ENCODE measurements at places on chromosomes 7 and 10. TPM values are rescaled to one million over a fixed set of nuclear protein-coding genes. Genes with fewer than 3 reads are reported as not detected.

The LIPM gene
- not detected for total RNA-seq

DNA sequence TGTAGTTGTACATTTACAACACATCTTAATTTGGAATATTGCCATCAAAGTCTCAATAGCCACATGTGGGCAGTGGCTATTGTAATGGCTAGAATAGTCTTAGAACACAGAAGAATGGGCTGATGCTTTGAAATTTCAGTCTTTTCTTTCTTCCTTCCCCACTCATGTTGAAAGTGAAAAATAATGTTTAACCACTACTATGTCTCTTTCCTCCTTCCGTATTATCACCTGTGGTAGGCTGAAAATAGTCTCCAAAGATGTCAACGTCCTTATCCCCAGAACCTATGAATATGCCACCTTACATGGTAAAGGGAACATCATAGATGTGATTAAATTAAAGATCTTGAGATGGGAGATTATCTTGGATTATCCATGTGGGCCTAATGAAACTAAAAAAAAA is 154.0 kb downstream of the SUGCT start:
- H3K27me3 ChIP-seq: no peaks in the 10 kb centered on the region
- H3K4me1 ChIP-seq: no peaks in the 10 kb centered on the region
- H3K27ac ChIP-seq: no peak overlapping the region

DNA sequence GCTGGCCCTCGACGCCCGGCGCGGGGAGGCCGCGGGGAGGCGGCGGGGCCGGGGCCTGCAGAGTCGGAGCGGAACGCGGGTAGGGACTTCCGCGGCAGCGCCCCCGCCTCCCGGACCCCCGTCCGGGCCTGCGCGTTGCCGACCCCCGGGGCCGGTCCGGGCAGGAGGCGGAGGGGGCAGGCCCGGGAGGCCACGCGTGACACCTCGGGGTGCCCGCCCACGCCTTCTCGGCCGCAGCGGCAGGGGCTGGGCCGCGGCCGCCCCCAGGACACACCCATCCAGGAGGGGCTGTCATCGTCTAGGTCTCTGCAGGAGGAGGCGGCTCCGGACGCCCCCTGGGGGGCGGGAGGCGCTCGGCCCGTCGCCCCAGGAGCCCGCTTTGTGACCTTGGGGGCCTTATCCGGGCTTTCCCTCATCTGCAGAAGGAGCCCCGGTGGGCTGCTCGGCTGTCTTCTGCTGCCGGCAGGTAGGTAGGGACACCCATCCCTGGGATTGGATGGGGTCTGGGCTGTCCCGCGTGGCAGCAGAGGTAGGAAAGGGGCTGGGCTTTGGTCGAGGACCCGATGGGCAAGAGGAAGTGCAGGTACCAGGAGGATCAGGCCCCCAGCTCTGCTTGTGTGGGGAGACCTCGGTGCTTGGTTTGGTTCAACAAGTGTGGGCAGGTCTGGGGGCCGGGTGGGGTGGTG is 569 bp downstream of the ZNF316 start:
- peak overlapping the region; percentile 68 for H3K4me3 ChIP-seq
- H3K27ac ChIP-seq: peak overlapping the region; percentile 14

DNA sequence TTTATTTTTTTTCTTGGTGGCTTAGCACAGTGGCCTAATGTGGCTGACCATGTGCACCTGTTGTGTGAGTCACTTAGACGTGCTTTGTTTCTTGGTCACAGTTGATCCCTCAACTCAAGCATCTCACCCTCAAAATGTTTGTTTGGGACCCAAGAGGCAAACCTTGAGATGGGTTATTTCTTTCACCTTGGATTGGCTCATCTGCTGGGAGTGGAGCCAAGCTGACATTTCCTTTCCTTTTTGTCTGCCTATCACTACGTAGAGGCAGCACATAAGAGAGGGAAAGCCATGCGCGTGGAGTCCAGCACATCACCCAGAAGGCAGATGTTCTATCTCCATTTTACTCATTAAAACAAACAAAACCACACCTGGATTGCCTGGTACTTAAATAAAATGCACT is 6.4 kb upstream of the PRKCQ start:
- DNase-seq: no peak
- no peaks in the 10 kb centered on the region for H3K36me3 ChIP-seq
- H3K4me1 ChIP-seq: no peaks in the 10 kb centered on the region
- H3K4me3 ChIP-seq: no peak overlapping the region

GRCh38 chr7:132113536-132114371 is 462.5 kb downstream of the PLXNA4 start:
- no peaks in the 10 kb centered on the region for H3K27me3 ChIP-seq
- no peaks in the 10 kb centered on the region for H3K36me3 ChIP-seq
- no peaks in the 10 kb centered on the region for H3K4me1 ChIP-seq
- no peak overlapping the region for H3K4me3 ChIP-seq
- no peak for DNase-seq

- no peaks in the 10 kb centered on the region for H3K36me3 ChIP-seq
- peak; percentile 78 for DNase-seq
- peak overlapping the region; percentile 78 for H3K4me3 ChIP-seq
These were observed 782 bp downstream of the IFIT5 start for GRCh38 chr10:89414879-89415821.

GRCh38 chr7:90347759-90348158 is 1.2 kb downstream of the GTPBP10 start:
- no peak for DNase-seq
- H3K4me1 ChIP-seq: peaks cover 9% of the 10 kb centered on the region
- H3K4me3 ChIP-seq: peak overlapping the region; percentile 74
- H3K36me3 ChIP-seq: no peaks in the 10 kb centered on the region
- H3K27me3 ChIP-seq: no peaks in the 10 kb centered on the region
- peak overlapping the region; percentile 95 for H3K27ac ChIP-seq

DNA sequence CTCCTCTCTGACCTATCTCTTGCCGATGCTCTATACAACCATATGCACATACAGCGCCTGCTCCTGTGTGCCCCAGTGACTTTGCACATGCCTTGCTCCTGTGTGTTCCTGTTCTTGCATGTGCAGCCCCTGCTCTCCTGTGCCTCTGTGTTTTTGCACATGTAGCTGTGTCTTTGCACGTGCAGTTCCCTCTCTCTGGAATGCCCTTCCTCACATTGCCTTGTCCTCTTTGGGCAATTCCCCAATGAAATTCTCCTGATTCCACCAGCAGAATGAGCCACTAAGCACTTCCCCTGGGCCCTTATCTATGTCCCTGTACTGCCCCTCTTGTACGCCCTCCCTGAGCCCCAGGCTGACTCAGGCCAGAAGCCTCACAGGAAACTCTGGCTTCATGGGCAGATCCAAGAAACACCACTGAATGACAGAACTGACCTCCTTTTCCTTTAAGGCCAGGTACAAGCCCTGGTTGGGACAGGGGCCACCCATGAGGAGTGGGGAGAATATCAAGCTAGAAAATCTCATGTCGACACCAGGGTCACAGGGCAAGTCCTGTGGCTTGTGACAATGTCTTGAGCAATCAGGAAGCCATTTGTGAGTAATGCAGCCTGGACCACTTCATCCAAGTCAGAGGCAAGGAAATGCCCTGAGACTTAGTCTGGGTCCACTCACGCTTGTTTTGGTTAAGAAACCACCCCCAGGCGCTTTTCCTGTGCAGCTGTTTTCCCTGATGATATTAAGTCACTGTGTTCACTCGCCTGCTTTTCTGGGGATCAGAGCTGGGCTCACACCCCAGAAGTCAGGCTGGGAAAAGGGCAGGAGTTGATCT is 1.9 kb upstream of the ARHGAP22 start:
- no peak overlapping the region for H3K27ac ChIP-seq
- H3K36me3 ChIP-seq: no peaks in the 10 kb centered on the region
- H3K4me1 ChIP-seq: no peaks in the 10 kb centered on the region
- DNase-seq: peak; percentile 25

DNA sequence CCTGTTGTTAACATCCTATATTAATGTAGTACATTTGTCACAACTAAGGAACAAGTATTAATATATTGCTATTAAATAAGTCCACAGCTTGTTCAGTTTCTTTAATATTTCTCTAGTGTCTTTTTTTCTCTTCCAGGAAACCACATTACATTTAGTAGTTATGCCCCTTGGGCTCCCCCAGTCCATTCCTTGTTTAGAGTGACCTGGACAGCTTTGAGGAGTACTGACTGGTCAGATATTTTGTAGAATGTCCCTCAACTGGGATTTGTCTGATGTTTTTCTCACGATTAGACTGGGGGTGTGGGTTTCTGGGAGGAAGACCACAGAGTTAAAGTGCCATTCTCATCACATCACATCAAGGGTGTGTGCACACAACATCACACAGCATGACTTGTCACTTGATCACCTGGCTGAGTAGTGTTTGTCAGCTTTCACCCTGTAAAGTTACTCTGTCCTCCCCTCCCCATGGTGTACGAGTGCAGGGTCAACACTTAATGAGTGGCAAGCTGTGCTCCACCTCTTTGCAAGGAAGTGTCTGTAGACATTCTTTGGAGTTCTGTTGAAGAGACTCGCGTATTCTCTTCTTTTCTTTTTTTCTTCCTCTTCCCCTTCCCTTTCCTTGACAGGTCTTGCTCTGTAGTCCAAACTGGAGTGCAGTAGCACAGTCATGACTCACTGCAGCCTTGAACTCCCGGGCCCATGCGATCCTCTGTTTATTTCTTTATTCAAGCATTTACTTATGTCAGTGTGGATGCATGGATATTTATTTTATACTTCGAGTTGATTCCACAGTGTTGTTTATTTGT is 10.2 kb downstream of the LMTK2 start:
- H3K4me3 ChIP-seq: no peak overlapping the region
- no peaks in the 10 kb centered on the region for H3K27me3 ChIP-seq
- no peaks in the 10 kb centered on the region for H3K4me1 ChIP-seq
- no peaks in the 10 kb centered on the region for H3K36me3 ChIP-seq
- no peak for DNase-seq

DNA sequence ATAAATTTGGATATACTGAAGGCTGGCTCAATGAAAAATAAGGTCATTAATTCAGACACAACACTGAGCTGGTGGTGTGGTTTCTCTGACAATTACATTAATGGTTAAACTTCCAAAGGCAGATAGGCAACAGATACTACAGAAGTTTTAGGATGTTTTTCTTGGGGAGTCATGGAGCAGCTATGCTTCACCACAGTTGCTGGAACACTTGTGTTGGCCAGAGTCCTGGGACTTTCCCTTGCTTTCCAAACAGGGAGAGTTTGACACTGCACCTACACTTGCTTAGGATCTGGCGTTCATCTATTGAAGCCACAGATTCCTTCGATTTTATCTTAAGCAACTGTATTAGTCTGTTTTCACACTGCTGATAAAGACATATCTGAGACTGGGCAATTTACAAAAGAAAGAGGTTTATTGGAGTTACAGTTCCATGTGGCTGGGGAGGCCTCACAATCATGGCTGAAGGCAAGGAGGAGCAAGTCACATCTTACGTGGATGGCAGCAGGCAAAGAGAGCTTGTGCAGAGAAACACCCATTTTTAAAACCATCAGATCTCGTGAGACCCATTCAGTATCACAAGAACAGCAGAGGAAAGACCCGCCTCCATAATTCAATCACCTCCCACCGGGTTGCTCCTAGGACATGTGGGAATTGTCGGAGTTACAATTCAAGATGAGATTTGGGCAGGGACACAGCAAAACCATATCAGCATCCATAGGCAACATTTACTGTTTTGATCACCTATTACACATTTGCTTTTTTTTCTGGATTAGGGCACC is 27.8 kb upstream of the TMEM178B start:
- no peaks in the 10 kb centered on the region for H3K36me3 ChIP-seq
- H3K4me1 ChIP-seq: no peaks in the 10 kb centered on the region
- no peak overlapping the region for H3K4me3 ChIP-seq
- no peak overlapping the region for H3K27ac ChIP-seq
- no peaks in the 10 kb centered on the region for H3K27me3 ChIP-seq

- DNase-seq: no peak
- H3K36me3 ChIP-seq: no peaks in the 10 kb centered on the region
- H3K27ac ChIP-seq: no peak overlapping the region
- H3K4me3 ChIP-seq: no peak overlapping the region
- no peaks in the 10 kb centered on the region for H3K4me1 ChIP-seq
These were observed 154.3 kb upstream of the GNAI1 start for GRCh38 chr7:79980376-79980775.

- no peaks in the 10 kb centered on the region for H3K36me3 ChIP-seq
- H3K4me1 ChIP-seq: no peaks in the 10 kb centered on the region
- no peaks in the 10 kb centered on the region for H3K27me3 ChIP-seq
- no peak overlapping the region for H3K27ac ChIP-seq
- no peak overlapping the region for H3K4me3 ChIP-seq
These were observed 235.0 kb downstream of the CCDC7 start for GRCh38 chr10:32680803-32681557.

DNA sequence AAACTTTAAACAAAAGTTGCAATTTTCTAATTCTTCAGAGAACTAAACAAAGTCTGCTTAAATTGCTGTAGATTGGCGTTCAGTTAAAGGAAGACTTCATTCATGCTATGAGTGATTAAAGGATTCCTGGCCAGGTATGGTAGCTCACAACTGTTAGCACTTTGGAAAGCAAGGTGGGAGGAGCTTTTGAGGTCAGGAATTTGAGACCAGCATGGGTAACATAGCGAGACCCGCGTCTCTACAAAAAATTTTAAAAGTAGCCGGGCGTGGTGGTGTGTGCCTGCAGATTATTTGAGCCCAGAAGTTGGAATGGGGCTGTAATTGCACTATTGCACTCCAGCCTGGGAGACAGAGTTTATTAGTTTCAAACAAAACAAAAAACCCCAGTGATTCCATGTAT is 13.5 kb upstream of the SCRN1 start:
- H3K4me3 ChIP-seq: no peak overlapping the region
- H3K27ac ChIP-seq: no peak overlapping the region
- no peak for DNase-seq
- H3K27me3 ChIP-seq: no peaks in the 10 kb centered on the region

DNA sequence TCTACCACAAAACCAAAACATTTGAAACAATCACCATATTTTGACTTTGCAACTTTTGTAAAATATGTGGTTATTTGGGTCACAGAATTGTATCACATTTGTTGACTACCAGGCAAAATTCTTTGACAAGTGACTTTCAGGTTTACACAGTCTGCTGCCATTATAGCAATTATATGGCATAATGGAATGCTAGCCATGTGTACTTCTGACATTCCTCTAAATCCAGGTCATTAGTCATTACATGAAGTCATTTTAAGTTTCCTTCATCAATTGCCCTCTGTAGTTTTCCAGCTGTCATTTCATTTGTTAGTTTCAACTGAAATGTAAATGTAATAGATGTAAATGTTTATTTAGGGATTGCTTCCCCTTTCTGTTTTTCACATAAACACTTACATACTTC is 137.5 kb downstream of the IMMP2L start:
- H3K27me3 ChIP-seq: no peaks in the 10 kb centered on the region
- H3K4me3 ChIP-seq: no peak overlapping the region
- H3K4me1 ChIP-seq: no peaks in the 10 kb centered on the region
- H3K36me3 ChIP-seq: no peaks in the 10 kb centered on the region
- no peak for DNase-seq

DNA sequence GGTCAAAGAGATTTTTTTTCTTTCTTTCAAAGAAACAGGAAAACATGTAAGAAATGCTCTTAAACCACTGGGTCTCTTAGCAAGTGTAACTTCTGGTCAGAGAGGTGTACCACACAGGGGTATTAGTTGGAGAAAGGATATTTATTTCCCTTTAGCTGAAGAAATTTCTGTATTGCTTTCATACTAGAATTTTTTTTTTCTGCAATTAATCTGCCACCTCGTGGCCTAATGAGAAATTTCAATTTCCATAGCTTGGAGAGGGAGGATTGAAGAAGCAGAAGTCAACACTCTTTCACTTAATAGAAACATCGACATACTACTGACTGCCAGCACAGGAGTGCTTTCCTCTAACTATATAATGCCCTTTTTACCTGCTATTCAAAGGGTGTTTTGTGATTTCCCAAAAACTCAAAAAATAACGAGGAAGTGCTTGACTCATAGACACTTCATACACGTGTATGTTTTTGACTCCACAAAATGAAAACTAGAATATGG is 177.6 kb upstream of the NAMPT start:
- no peaks in the 10 kb centered on the region for H3K4me1 ChIP-seq
- no peak for DNase-seq
- H3K27me3 ChIP-seq: no peaks in the 10 kb centered on the region
- H3K4me3 ChIP-seq: no peak overlapping the region
- H3K27ac ChIP-seq: no peak overlapping the region

Measured in right lobe of liver (tissue), 6 donors.